ENCODE measurements at places on chromosomes 12 and 14.

DNA sequence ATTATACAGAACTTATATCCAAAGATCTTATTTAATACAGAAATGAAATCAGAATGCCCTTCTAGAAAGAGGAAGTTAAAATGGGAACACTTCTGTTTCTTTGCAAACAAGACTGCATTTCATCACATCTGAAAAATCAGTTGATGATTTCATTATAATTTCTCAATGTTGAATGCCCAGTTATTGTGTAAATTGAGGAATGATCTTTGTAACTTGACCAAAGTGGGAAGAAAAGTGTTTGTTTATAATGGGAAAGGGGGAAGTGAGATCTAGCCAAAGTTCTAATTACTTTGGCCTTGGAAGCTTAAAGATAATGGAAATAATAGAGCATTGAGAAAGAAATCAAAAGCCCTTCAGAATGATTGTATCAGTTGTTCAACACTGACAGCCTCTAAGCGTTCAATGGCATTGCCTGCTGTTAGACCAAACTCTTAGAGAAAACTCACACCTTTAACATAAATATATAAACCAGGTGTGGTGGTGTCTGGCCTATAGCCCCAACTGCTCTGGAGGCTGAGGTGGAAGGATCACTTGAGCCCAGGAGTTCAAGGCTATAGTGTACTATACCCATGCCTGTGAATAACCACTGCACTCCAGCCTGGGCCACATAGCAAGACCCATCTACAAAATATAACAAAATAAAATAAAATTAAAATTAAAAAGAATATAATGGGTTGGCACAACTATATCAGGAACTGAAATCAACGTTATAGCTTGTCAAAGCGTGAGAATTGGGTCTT, 9.9 kb upstream of the LYZ start:
- no peak for DNase-seq

DNA sequence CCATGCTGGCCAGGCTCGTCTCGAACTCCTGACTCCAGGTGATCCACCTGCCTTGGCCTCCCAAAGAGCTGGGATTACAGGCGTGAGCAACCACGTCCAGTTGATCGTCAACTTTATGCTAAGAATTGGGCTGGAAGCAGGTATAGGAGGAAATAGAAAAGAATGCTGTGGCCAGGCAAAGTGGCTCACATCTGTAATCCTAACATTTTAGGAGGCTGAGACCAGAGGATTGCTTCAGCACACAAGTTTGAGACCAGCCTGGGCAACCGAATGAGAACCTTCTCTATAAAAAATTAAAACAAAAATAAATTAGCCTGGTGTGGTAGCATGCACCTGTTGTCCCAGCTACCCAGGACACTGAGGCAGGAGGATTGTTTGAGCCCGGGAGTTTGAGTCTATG, 37.1 kb upstream of the SNX6 start:
- no peak for DNase-seq

GRCh38 chr12:128978067-128978466, 124.8 kb downstream of the GLT1D1 start:
- no peak for DNase-seq

DNA sequence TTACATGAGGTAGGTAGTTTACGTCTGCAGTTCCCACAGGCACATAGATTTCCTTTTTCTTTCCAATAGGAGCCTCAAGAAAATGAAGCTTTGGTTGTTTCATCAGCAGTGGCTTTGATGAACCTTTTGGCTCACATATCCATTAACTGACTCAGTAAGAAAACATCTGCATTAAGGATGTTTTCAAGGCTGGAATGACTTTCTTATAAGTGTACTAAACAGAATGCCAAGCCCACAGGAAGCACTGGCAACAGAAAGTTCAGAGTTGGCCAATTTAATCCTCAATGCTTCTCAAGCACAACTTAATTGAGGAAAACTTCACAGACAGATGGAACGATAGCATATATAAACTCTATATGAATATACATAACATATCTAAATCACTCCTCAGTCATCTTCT, 63.5 kb downstream of the ST8SIA1 start:
- DNase-seq = no peak

DNA sequence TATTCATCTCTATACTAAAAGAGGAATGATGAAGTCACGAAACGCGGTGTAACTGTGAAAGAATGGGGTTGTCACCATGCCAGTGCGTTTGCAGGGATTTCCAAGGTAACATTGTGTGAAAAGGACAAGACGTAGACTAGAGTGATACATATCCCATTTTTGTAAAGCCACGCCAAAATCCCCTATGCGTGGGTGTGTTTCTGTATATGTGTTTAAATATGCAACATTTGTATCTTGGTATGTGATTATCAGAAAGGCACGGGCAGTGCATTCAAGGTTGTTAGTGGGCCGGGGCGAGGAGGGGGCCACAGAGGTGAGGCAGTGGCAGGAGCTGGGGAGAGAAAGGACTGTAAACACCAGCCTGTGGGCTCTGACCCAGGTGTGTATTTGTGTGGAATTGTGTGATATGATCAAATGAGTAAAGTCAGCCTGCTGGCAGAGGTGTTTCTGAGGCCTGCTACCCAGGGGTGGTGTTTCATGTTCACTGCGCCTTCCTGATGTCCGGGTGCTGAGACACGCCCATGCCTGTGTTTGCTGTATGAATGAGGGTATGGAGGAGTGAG, 137.8 kb downstream of the ADGRD1 start:
- DNase-seq = no peak

GRCh38 chr12:117857632-117858612, 110.9 kb downstream of the KSR2 start:
- DNase-seq = no peak

GRCh38 chr14:97432586-97432985, 635.4 kb downstream of the VRK1 start:
- DNase-seq = no peak

- no peak for DNase-seq
Measured at GRCh38 chr14:100556140-100556475, 31.1 kb downstream of the BEGAIN start.

GRCh38 chr12:69873429-69873828, 48.4 kb downstream of the MYRFL start:
- DNase-seq = no peak

- DNase-seq = no peak
Measured at GRCh38 chr14:56195704-56196103, 77.5 kb downstream of the PELI2 start.

DNA sequence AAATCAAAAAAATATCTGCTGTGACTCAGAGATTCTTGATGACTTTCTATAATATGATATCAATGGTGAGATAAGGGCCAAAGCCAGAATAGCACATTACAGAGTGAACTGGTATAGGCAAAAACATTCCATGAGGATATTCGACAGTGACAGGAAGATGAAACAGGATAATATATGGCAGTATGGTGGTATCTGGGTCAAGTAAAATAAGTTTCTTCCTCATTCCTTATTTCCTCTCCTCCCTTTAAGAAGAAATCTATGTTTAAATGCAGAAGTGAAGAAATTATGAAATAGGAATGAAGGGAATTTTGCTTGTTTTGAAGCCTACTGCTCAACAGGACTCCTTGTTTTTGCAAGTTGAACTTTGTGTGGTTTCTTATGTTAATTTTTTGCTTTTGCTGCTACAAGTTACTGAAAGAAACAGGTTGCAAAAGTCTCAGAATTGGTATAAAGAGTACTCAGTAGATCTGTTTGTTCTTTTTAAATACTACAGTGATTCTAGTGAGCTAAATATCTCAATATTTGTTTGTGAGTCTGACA, 7.0 kb downstream of the ACSS3 start:
- DNase-seq = no peak

- no peak for DNase-seq
Measured at GRCh38 chr12:120228041-120228290, 27.1 kb upstream of the RPLP0 start.

DNA sequence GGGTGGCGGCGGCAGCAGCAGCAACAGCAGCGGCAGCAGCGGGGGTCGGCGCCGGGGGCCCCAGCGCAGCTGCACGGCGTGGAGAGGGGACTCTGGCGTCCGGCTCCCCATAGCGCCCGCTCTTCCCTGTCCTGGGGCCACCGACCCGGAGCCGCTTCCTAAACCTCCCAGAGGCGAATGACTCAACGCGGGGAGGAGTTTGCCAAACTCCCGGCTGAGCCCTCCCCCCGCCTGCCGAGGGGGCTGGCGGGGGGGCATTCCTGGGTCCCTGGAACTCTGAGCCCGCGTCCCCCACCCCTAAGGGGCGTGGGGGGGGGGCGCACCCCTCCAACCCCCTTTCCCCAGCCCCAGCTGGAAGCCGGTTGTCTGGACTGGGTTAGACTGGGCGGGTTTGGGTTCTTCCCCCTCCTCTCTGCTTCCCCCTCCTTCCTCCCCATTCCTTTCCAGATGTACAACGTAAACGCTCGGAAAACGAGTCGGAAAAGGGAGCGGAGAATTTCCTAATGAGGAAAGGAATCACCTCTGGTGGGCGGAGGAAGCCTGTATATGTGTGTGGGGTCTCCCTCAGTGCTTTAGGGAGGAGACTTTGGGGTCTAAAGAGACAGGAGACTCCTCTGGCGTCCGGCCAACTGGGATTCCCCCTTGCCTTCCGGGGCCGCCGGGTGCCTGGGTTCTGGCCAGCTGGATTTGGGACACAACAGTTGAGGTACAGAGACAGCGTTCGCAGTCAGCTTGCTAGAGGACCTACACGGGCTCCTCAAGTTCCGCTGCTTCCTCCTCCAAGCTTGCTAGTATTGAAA, at the start of gene ITGA5:
Gene ITGA5 (minus strand): TSS at position 179 of the 800 bp plus-strand sequence. CDS start 68 bp downstream, at position 111.
- DNase-seq = no peak

GRCh38 chr14:35643513-35643912, 109.5 kb downstream of the INSM2 start:
- DNase-seq = no peak

- no peak for DNase-seq
Measured at GRCh38 chr14:52650774-52651173, 44.6 kb downstream of the ERO1A start.

- DNase-seq = no peak
Measured at GRCh38 chr12:100427078-100427477, 46.6 kb upstream of the NR1H4 start.

DNA sequence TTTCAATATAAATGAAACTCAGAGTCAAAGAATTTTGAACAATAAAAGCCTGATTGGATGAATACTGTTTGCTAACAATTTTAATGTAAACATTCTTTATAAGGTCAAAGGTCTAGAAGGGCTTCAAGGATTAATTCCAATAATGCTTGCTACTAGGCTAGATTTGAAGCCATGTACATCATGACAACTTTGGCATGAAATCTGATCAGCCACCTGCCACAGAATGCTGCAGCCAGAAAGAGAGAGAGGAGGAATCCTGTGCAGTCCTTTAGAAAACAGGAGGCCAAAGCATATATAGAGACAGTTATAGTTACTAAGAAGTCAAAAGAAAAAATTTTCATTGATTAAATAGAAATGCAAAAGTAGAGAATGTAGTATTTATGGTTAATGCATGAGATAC, 47.1 kb downstream of the ABCD2 start:
- no peak for DNase-seq

GRCh38 chr12:115979351-115979750, 298.1 kb downstream of the MED13L start:
- DNase-seq = no peak

- no peak for DNase-seq
Measured at GRCh38 chr12:44021471-44021971, 185.6 kb downstream of the TMEM117 start.

- no peak for DNase-seq
Measured at GRCh38 chr12:68231691-68232090, 6.1 kb upstream of the IL26 start.
